ENCODE measurements at places on chromosomes 5 and 9.

GRCh38 chr9:137575364-137575715 is 3.4 kb downstream of the DPH7 start:
- no peak for DNase-seq

DNA sequence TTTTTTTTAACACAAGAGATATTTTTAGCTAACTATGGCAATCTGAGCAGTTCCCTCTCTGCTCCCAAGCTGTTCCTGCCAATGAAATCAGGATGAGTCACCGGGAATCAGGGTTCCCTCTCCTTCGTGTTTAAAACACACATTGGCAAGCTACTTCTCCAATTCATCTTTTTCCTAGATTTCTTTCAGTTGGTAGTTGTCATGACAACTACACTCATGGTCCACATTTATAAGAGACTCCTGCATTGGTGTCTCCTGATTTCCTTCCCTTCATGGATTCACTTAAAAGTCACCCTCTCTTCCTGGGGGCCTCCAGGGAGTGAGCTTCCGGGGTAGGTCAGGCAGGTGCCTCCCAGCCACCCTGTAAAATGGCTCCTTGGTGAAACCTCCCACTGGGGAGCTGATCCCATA is 72.3 kb upstream of the NIPAL4 start:
- no peak for DNase-seq

GRCh38 chr5:147177125-147177840 is 57.5 kb upstream of the STK32A start:
- no peak for DNase-seq

- DNase-seq = no peak
Measured at GRCh38 chr9:129182625-129183494, 4.8 kb upstream of the IER5L start.

DNA sequence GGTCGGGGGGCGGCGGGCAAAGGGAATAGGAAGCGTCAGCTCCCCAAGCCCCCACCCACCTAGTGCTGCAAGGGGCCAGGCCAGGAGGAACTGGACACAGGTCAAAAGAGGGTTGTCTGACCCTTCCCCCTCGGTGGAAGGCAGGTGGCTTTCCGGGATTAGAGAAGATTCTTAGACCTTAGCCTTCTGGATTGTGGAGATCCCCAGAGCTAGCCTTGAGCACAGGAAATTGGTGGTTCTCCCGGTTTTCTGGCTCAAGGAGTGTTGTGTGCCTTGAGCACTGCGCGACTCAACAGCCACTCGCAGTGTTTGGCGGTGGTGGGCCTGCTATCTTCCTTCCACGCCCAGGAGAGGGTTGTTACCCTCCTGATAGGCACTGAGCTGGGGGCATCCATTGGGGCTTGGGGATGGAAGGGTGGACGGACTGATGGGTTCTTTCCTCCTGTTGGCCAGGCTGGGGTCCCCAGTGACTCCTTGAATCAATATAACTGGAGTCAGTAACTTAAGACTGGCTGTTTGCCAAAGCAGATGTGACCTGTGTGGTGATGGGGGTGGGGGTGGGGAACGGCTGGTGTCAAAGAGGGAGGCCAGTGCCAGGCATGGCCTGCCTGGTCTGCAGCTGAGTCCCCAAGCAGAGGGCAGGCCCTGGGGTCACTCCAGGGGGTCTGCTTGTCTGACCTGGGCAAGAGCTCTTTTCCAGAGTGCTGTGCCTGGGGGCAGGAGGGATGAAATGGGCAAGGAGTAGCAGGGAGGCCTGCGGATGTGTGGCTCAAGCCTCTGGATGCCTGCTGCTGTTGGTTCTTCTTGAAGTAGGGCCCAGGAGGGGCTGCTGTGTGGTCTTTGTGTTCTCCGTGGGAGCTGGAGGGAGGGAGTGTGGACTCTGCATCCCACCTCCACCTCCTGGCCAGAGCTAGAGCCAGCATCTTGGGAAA is 2.1 kb downstream of the FGF18 start:
- no peak for DNase-seq

DNA sequence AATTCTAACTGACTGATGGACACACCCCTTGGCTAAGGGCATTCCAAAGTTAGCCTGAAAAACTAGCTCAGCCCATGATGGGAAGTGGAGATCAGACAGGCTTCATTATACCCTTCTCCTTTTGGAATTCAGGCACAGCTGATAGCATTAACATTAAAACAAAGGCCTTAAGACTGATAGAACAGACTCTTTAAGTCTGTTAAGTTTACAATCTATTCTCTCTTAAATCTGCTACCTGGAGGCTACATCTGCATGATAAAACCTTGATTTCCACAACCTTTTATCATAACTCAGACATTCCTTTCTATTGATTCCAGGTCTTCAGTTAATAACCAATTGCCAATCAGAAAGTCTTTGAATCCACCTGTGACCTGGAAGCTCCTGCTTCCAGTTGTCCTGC is 281.4 kb downstream of the TUSC1 start:
- no peak for DNase-seq

DNA sequence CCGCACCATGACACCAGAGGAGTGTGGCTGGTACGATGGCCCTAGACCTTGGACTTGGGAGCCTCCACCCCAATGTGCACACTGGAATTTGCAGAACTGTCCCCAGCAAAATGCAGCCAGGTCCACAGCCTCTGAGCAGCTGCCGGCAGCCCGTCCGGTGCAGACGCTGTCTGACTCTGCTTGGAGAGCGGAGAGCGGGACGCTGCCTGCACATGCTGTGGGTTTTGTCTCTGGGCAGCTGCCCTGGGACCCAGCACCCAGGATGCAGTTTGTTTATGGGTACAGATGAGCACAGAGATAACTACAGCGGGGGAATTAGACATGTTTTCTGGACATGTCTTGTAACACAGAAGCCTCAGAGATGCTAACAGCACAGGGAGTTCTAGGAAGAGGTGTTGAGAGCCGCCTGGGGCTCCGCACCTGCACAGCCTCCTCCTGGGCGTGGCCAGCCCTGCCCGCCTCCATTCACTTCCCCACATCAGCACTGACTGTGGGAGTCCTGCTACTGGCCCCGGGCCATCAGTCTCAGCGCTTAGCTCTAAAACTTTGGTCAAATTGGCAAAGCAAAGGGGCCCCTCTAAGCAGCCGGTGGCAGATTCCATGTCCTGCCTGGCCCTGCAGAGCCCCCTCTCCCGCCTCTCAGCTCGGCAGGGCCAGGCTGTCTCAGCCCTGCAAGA is 159.6 kb downstream of the IRX2 start:
- no peak for DNase-seq

DNA sequence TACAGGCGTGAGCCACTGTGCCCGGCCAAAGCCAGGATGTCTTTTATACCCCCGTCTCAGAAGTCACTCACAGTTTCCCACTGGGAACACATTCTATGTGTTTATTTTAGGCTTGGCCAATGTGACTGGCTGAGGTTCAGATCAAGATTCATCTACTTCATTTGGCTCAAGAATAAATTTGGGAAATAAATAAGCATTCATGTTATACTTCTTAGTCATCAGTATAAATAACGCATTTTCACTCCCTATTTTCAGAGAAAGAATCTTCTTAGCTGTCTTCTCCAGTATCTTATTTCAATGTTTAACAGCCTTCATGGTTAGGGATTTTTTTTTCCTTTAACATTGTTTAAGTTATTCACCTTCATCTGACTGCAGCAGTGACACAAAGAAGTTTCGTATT is 11.8 kb downstream of the S100Z start:
- DNase-seq = no peak

- DNase-seq = no peak
Measured at GRCh38 chr5:180202939-180203573, 6.0 kb downstream of the RASGEF1C start.

- DNase-seq = no peak
Measured at GRCh38 chr9:127537792-127538191, 74.3 kb upstream of the STXBP1 start.

DNA sequence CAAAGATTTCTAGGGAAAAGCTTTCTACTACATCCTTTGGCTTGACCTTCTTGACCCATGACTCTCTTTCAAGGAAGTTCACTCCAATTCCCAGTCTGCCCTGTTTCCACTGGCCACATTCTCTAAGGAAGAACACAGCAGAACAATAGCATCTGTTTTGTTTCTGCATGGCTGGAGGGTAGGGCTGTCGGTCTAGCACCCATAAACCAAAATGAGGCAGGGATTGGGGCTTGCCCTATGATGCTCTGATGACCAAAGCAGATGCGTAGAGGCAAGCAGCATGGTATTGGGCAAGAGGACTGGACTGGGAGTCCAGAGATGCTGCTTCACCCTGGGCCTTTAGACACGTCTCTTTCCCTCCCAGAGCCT is 24.1 kb downstream of the GOLGA2 start:
- DNase-seq = no peak

GRCh38 chr5:151295138-151295537 is 8.4 kb downstream of the SLC36A3 start:
- DNase-seq = no peak

DNA sequence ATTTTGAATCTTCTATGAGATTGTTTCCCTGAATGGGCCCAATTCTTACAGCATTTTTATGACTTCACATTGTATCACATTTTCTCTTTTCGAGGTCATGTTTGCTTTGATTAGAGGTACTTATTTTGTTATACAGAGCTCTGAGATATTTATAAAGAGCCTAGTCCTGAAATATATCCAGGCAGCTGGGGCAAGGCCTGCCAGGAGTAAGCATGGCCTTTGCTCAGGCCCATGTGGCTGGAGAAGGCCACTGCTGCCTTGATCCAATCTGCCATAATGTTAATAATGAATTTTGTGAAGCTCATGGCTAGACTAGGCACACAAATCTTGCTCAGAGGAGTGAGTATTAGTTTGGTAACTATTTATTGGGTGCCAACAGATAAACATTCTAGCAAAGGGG is 96.0 kb downstream of the TARS1 start:
- no peak for DNase-seq

- no peak for DNase-seq
Measured at GRCh38 chr5:160291467-160291866, 20.9 kb downstream of the CCNJL start.

DNA sequence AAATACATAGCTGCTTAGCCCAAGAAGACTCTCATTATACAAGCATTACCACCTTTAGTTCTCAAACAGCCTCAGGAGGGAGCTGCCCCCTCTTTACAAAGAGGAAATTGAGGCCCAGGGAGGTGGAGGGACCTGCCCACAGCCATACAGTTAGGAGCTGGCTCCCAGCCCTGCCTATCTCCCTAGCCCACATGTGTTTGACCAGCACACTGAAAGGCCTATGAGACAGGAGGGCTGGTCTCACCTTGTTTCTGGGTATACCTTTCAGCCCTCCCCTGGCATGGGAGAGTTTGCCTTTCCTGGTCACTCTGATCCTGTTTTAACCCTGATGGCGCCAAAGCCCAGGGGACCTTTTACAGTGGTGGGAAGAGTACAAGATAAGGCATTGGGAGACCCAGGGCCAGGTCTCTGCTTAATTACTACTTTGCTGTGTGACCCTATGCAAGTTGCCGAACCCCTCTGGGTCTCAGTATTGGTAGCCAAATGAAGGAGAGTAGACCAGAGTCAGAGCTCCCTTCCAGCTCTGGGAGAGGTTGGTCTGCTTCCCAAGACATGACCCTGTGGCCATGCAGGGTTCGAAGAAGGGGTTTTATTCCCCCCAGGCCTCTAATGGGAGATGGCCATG is 60.9 kb upstream of the RPL26L1 start:
- DNase-seq = no peak

- no peak for DNase-seq
Measured at GRCh38 chr5:132455614-132456115, 34.9 kb downstream of the IRF1 start.

DNA sequence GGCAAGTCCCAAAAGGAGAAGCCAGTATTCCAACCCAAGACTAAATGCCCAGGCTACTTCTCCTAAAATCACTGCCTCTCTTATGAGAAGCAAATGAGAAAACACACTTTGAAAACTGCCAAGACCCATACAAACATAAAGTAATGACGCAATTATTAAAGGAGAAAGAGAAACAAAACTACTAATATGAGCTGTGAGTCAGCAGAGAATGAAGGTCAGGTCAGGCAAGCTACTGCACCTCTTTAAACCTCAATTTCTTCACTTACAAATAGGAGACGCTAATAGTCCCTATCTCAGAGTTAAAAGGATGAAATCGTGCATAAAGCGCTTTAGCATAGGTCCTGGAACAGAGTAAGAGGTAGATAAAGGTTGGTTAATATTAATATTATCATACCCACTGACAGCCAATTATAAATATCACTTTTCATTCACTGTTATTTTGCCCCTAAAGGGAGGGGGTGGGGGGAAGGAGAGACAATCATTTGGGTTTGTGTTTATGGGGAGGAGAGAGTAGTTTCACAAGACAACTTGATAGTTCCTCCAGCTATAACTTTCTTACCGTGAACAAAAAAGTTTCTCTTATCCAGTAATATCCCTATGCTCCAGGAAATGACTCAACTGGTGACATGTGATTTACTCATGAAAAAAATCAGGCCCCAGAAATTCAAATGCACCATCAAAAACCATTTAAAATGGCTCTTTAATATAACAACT is 3.6 kb downstream of the PSMB7 start:
- no peak for DNase-seq

DNA sequence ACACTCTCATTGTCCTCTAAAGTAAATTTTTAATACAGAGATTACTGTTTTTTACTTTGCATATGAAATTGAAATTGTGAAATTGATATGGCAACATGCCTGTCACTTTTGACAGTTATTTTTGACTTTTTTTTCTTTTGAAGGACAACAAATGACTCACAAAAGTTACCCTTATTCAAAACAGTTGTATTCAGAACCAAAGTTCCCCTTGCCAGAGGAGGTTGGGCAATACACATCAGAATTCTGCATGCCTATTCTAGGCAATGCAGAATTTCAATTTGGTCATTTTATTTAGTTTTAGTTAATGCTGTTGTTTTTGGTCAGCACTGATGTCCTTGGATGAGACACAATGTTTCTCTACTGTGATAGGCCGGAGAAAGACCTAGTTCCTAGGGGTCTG is 299.1 kb upstream of the PRR16 start:
- DNase-seq = no peak

GRCh38 chr5:151862811-151863472 is 61.7 kb downstream of the GLRA1 start:
- no peak for DNase-seq
